Posterior vena cava (tissue), 2 donors: ENCODE measurements at places on chromosomes 3 and 15. TPM values are rescaled to one million over a fixed set of nuclear protein-coding genes. Genes with fewer than 3 reads are reported as not detected.
A peak's percentile ranks its signal among the peaks of the same experiment; 100 is the strongest.

GRCh38 chr3:172062761-172063160 is 23.4 kb downstream of the FNDC3B start:
- DNase-seq, result no peak

DNA sequence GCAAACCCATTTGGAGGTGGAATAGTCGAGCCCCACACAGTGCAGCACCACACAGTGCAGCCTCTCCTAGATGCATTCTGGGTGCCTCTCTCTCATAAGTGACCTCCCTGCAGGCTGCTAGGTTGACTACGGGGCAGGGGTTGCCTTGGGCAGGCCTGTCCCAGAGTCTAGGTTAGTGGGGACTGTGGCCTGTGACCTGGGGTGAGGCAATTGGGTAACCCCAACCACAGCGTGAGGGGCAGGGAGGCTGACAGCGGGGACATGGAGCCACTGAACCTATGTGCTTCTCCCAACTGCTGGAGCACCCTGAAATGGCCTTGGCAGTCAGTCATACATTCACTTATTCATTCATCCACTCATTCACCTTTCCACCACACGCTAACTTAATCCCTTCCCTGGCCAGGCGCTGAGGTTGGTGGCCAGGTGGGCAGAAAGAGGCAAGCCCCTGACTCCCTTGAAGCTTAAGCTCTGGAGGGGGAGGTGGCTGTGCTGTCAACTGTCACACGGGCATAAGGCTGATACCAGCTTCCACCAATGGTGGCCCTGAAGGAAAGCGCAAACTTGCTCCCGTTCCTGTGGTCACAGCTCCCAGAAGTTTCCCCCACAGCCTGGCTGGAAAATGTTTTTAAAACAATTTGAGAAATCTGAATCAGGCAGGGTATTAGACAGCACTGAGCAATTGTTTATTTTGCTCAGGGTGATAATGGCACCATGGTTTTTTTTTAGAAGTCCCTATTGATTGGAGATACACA is 46.2 kb downstream of the WNT7A start:
- peak; percentile 55 for DNase-seq

GRCh38 chr15:46343196-46343935 is 708.5 kb downstream of the SQOR start:
- no peak for DNase-seq

DNA sequence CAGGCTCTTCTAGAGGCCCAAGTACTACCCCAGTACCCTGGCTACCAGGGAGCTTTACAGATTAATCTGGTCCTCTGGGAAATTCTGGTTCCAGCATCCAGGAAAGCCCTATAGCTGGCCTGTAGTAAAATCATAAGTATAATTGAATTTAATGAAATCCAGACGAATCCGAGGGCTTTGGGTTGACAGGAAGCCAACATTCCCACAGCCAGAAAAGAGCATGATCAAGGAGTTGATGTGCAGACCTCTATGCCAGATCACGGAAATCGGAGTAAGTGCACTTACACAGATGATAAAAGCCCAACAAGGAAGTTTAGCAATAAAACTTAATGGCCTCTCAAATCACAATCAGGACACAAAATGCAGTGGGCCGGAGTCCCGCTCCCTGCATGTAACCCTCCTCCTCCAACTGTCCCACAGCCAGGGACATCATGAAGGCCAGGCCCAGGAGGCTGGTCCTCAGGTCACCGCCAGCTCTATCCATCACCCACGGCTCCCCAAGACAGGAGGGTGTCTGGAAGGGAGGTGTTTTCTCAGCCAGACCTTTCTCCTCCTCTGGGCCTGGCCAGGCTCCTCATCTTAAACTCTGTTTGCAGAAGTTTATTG is 62.8 kb upstream of the SEC22A start:
- peak; percentile 53 for DNase-seq

DNA sequence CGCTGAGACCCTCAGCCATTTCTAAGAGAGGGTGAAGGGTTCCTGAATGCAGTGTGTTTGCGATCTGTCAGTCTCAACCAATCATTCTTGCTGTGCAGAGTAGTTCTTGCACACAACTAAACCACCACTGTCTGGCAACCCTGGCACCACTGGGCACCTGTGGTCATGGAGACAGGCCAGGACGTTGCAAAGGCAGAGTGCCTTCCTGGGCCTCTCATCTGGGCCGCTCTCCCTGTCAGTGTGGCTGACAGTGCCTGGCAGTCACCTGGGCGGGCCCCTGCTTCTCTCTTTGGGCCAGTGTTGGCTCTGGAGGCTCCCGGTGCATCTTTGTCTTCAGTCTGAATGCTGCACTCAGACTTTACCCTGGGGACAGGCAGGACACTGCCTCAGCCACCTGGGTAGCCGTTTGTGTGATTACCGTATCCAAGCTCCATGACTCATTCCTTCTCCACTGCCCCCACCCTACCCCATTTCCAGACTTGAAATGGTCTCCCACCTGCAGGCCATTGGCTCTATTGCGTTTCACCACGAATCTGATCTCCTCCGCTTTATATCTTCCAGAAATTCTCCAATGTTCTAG is 104.6 kb upstream of the KLF13 start:
- no peak for DNase-seq

DNA sequence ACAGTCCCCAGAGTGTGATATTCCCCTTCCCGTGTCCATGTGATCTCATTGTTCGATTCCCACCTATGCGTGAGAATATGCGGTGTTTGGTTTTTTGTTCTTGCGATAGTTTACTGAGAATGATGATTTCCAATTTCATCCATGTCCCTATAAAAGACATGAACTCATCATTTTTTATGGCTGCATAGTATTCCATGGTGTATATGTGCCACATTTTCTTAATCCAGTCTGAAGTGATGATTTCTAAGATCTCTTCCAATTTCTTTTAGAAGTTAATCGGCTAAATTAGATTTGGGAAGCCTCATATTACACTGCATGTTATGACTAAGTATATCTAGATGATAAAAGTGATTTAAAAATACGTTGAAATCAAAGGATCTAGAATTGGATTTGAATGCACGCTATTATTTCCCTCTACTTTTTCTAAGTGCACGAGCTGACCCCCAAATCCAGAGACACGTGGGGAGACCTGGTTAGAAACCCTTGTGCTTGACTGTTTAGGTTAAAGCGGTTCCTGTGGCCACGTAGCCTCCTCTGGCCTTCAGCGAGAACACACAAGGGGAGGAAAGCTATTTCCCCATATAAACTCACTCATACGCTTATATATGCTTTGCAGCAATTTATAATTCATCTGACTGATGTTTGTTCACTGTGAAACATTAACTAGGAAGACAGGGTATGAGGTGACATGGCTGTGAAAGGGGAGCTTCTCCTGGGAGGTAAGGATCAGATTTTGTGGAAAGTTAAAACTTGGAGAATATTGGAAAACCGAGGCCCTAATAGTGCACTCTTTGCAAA is 243.8 kb downstream of the PDZRN3 start:
- no peak for DNase-seq

The OXTR gene
- total RNA-seq, result 3.4 TPM

The FHIT gene
- total RNA-seq, result 6.0 TPM

The IMP3 gene
- 34.1 TPM for total RNA-seq

- DNase-seq, result no peak
Observed at GRCh38 chr15:98445315-98445714, 203.0 kb upstream of the IGF1R start.

The PROK2 gene
- total RNA-seq, result 0.67 TPM

DNA sequence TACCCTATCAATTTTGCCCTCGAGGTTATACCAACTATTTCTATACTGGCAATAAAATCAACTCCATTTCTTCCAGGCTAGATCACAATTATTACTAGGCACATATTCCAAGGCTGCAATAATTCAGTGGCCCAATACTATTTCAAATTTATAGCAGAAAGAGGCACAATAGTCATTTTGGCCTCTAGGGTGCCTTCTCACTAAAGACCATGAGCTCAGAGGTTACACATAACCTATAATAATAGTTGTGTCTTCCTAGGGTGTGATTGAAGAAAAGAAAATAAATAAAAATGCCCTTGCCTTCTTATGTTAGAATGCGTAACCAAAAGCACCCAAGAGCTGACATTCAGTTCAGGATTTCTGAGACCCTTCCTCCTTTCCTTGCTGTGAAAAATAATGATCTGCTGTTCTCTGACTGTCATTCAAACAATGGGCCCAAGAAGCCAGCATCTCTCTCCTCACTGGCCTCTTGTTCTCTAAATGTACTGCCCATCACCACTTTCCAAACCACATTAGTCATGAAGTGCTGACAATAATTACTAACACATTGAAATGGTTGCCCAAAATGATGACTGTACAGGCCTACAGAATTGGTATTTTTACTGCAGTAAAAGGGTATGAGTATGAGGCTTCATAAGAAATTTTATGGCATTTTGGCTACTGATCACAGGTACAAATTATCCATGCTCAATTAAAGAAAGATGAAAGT is 244.8 kb downstream of the LRRN1 start:
- no peak for DNase-seq

The THBS1 gene
- 1,947 TPM for total RNA-seq

DNA sequence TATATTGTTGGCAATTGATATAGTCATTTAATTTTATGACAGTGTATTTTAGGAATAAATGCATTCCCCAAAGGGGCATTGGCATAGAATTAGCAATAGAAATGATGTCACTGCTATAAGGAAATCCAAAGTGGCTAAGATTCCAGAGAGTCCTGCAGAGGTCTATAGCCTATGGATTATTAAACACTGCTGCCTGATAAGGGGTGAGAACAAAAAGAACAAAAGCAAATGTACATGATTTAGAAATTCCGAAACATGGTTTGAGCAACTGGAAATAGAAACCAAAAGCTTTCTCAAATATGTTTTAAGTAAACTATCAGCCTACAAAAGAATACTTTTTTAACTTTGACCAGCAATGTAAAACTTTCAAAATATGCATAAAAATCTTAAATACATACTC is 280.1 kb upstream of the RASGRP1 start:
- DNase-seq, result no peak

The ADGRG7 gene
- not detected for total RNA-seq

GRCh38 chr15:81813215-81813614 is 232.6 kb downstream of the MEX3B start:
- DNase-seq, result no peak

DNA sequence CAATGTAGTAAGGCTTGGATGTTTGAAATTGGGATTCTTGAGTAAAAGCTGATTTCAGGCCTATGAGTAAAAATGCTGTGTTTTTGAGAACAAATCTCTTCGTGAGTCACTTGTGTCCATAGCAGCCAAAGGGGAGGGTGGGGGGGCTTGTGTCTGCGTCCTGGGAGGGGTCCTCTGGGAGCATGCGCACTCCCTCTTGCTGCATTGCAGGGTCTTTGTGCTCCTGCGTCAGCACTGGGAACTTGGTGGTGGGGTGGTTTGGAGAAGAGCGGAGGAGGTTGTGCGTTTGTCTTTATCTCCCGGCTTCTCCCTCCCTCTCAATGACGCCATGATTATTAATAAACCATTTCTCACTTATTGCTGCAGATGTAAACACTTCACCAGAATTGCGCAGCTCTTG is 75.9 kb upstream of the NDN start:
- no peak for DNase-seq

The FOXL2 gene
- not detected for total RNA-seq

GRCh38 chr3:72144773-72145505 is 360.0 kb upstream of the PROK2 start:
- DNase-seq, result no peak

- DNase-seq, result no peak
Observed at GRCh38 chr3:146124126-146124801, 36.7 kb downstream of the PLOD2 start.

DNA sequence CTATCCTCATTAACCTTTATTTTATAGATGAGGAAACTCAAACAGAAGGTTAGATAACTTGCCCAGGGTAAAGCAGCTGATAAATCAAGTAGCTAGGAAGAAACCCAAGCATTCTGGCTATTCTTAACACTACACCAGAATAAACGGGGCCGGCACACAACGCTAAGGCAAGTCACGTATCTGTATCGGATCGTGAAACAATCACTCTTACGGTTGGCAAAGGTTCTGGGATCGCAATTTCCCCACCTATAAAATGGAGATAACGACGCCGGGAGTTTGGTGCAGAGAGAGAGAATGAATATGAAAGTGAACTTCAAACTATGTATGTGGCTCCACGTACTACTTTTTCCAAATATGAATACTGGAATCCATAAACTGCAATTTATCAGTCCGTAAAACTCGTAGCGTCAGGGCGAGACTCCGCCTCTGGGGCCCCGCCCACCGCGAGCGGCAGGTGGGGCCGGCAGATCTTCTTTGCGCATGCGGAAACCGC is 252 bp upstream of the ARMC8 start:
- peak; percentile 96 for DNase-seq

The PLA2G4D gene
- total RNA-seq, result not detected

DNA sequence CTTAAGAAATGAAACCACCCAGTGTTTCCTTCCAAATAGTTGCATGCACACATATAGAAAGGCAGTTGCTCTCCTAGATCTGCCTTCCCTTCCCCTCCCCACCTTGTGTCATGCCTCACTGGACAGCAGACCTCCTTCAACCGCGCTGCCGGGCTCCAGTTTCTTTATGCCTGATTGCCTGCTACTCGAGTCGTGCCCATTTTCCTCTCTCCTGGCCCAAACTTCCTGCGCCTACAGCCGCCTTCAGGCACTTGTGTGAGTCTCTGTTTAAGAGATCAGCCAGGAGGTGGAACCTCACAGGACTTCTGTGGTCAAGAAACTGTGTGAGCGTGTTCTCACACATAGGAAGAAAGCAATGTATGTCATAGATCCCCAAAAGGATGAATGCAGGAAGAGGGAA is 8.8 kb upstream of the FAM107A start:
- DNase-seq, result peak; percentile 63
